ENCODE measurements at places on chromosomes 7 and 10. TPM values are rescaled to one million over a fixed set of nuclear protein-coding genes. Genes with fewer than 3 reads are reported as not detected.

- DNase-seq = no peak
Measured at GRCh38 chr7:131483586-131483985, 72.8 kb downstream of the PODXL start.

The SCART1 gene
- total RNA-seq = 15.3 TPM

DNA sequence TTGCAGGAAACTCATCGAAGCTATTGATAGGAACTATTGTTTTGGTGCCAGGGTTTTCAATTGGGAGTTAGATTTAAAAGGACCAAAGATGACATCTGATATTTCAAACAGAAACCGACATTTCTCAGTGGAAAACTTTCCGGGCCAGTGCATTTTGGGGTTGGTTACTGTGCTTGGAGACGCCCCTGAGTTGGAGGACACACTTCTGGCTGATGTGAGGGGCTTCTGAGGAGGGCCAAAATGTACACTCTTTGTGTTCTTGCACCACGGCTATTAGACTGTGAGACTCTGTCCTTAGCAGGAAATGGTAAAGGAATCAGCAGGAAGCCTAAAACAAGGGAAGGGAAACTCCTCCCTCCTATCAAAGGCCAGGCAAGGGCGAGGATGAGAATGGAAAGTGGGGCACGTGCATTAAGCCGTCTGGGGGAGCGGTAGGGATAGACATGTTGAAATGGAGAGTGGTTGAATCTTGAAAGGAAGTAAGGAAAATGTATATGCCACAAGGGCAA is 1.8 kb upstream of the SRGN start:
- no peak for DNase-seq

The CALML3 gene
- not detected for total RNA-seq

- DNase-seq = no peak
Measured at GRCh38 chr10:51400392-51401096, 298.9 kb downstream of the CSTF2T start.

Data from activated CD4-positive, alpha-beta memory T cell treated with anti-CD3 and anti-CD28 coated beads, Interleukin-2, amount 10 ng/mL, durations not matched to agents 7 days and 5 days (primary cell).